ENCODE measurements at places on chromosomes 7 and 10.

- no peak for DNase-seq
Measured at GRCh38 chr7:75040512-75040911, 33.1 kb downstream of the RCC1L start.

DNA sequence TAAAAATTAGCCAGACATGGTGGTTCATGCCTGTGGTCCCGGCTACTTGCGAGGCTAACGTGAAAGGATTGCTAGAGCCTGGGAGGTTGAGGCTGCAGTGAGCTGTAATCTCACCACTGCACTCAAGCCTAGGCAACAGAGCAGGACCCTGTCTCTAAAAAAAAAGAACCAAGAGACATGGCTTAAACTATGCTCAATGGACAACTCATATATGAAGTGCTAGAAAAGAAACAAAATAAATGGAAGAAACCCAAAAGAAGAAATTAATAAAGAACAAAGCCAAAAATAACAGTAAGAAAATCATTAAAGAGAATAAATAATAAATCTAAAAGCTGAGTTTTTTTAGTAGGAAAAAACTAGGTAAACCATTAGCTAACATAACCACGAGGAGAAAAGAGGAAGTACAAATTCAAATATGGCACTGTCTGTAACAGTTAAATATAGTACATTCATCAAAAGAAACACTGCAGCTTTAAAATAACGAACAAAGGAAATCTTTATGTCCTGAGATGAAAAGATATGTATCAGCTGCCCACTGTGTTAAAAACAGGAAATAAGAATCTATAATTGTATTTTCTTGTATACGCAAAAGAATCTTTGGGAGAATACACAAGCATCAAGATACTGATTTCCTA, 48.7 kb downstream of the UPF2 start:
- DNase-seq = no peak

DNA sequence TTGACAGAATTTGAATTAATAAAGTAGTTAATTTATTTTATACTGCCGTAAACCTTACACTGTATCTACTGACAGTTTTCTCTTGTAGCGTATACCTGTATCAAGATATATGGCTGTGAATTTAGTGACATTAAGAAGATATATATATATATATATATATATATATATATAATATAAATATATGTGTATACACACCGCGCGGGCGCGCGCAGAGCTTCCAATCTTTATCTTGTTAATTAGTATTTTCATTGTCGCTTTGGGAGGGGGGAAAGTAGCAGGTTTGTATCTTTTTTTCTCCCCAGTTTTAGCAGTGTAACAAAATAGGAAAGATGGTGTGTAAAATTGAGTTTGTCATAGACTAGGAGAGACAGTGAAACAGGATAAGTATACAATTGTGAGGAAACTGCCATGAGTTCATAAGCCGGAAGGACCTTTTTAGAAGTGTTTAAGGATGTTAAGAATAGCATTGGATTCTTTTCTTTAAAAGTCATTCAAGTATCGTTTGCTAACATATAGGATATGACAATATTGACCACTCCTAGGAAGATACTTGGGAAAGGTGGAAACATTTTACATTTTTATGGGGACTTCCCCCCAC, 2.0 kb downstream of the PLEKHA1 start:
- DNase-seq = no peak

DNA sequence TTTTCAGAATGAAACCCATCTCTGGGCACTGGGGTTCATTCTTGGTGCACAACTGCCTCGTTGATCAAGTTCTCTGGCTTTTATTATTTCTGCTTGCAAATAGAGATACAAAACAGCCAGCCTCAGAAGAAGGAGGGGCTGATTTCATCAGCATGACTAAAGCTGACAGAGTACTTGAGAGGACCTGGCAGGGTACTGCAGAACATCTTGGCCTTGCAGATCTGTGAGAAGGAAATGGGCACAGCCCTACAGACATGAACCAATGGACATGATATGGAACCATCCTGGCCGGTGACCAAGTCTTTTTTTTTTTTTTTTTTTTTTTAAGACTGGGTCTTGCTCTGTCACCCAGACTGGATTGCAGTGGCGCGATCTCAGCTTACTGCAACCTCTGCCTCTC, 240.6 kb downstream of the VTI1A start:
- DNase-seq = no peak

DNA sequence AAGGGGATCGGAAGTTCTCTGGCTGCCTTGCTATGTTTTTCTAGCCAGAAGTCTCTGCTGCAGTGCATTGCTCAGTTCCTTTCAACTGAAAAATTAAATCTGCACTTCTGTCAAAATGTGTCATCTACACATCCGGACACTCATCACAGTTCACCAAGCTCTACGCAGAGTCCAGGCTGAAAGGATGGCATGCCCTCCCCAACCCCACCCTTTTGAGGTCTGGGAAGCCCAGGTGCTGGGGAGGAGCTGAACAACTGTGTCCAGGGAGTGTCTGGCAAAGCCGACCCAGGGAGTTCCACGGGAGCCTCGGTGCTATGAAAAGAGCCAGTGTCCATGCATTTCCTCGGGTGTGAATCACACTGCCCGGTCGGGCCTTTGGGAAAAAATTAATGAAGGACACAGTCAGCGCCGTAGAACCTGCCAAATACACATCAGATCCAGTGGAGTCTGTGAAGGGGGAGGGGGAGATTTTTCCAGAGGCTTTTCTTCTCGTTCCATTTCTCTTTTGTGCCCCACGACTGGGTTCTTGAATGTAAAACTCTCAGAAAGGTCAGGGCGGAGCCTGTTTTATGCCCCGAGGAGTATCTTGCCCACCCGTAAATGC, 757 bp upstream of the PALS2 start:
- peak; percentile 72 for DNase-seq

- DNase-seq = no peak
Measured at GRCh38 chr7:104956753-104957450, 57.1 kb upstream of the KMT2E start.

GRCh38 chr7:106704000-106704840, 43.3 kb upstream of the CCDC71L start:
- no peak for DNase-seq

DNA sequence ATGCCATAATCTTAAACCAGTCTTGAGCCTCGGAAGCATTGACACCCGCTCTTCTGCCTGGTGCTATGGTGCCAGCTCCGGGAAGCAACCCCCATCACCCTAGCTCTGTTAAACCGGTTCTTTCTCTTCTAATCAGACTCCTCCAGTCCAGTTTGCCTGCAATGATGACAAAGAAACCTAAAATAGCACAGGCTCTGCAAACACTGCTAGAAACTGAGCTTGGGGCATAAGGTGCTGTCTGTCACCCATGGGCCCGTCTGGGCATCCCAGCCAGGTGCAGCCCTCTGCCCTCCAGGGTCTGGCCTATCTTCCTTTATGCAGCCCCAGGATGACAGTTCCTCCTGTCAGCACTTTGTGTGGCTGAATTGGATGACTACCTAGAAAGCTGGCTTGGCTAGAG, 14.2 kb upstream of the CAMK2G start:
- no peak for DNase-seq
